ENCODE measurements at places on chromosomes 7 and 10. TPM values are rescaled to one million over a fixed set of nuclear protein-coding genes. Genes with fewer than 3 reads are reported as not detected.

ASAH2 gene
- 0.38 TPM for total RNA-seq

ACBD7 gene
- 3.1 TPM for total RNA-seq

SPRN gene
- not detected for total RNA-seq

GRID1 gene
- under 0.01 TPM for total RNA-seq

ADAM12 gene
- total RNA-seq: 1.3 TPM

STEAP1 gene
- total RNA-seq: 1.4 TPM

ZNF853 gene
- total RNA-seq: 4.6 TPM

AGR2 gene
- not detected for total RNA-seq

GPR15LG gene
- total RNA-seq: not detected

KDM7A gene
- total RNA-seq: 11.3 TPM
